ENCODE measurements at places on chromosomes 2 and 18. TPM values are rescaled to one million over a fixed set of nuclear protein-coding genes. Genes with fewer than 3 reads are reported as not detected.

Gene CHRND
- total RNA-seq = not detected

Gene PLEKHM3
- 17.2 TPM for total RNA-seq

Gene KANSL1L
- 21.8 TPM for total RNA-seq

Gene FTCDNL1
- total RNA-seq = 3.6 TPM

Gene WDCP
- 10.4 TPM for total RNA-seq

Gene RAPGEF4
- total RNA-seq = 1.3 TPM

Gene CGREF1
- 10.0 TPM for total RNA-seq

Gene SERPINB10
- not detected for total RNA-seq

Gene ZNF892
- 7.3 TPM for total RNA-seq

Gene PMAIP1
- total RNA-seq = 29.8 TPM

Gene EPAS1
- 120 TPM for total RNA-seq

Gene PER2
- total RNA-seq = 2.1 TPM

Gene CCDC142
- 21.3 TPM for total RNA-seq

Gene SERPINB4
- not detected for total RNA-seq

Gene GRP
- total RNA-seq = not detected

Gene TMEM247
- total RNA-seq = not detected

Gene C2orf78
- total RNA-seq = not detected

Data from fibroblast of lung (primary cell).